ENCODE measurements at places on chromosomes 4 and X.

DNA sequence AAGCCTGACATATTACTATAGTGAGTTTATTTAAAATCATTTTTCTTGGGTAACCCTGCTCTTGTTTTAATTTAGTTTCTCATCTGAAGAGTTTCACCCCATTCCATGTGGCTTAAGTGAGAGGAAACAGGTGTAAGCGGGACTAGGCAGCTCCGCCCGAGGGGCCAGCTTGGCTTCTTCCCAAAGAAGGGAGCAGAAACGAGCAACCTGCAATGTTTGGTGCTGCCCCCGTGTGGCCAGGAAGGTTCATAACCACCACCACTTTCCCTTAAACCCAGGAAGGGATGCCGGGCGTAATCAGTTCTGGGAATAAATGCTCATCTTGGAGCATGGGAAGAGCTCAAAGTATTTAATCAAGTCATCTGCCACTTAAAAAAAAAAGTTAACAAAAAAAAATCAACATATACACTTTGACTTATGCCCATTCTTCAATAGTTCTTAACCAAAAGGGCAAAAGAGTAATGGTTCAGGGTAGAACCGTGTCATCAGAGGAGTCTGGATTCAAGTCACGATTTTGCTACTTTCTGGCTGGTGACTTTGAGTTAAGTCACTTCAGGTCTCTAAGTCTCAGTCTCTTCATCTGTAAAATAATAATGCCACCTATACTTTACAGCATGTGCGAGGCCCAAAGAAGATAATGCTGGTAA lies 147.9 kb downstream of the NSUN7 start:
- peak; percentile 31 for DNase-seq

- DNase-seq, result no peak
Observed at GRCh38 chr4:25818876-25819275, 43.9 kb downstream of the SEL1L3 start.

DNA sequence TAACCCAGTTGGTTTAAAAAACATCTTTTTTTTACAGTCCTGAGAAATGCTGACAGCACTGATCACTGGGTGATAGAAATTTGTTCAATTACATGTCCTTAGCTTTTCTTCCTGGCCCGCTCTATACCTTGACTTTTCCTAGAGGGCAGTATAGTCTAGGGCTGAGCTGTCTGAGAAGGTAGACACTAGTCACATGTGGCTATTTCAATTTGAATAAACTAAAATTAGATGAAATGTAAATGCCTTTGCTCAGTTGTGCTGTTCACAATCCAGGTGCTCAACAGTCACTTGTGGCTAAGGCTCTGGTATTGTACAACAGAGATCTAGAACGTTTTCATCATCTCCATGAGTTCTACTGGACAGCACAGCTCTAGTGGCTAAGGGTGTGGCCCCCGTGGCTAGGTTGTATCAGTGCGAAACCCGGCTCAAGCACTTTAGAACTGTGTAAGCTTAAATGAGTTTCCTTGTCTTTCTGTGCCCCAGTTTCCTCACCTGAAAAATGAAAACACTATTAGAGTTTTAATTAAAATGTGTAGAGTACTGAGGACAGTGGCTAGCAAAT lies 111.6 kb upstream of the WDR17 start:
- no peak for DNase-seq

GRCh38 chrX:12974796-12975669 lies at the start of gene TMSB4X:
Gene TMSB4X (plus strand): TSS chrX:12975110.
- DNase-seq, result peak; percentile 75

DNA sequence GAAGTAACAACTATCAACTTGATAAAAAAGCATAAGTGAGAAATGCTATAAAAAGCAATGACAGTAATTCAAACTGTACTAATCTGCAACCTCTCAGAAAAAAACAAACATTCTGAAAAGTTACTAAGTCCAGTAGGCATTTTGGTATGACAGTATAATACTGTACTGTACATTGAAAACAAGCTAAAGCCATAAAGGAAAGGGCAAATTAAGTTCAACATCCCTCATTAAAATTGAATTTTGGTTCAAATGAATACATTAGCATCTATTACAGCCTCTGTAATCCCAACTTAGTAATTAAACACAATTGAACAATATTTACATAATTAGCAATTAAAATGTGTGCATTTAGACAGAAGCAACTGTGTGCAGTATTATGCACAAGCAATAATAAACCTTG lies 53.7 kb downstream of the C4orf46 start:
- no peak for DNase-seq

- DNase-seq, result no peak
Observed at GRCh38 chrX:123215397-123216089, 31.5 kb downstream of the GRIA3 start.

DNA sequence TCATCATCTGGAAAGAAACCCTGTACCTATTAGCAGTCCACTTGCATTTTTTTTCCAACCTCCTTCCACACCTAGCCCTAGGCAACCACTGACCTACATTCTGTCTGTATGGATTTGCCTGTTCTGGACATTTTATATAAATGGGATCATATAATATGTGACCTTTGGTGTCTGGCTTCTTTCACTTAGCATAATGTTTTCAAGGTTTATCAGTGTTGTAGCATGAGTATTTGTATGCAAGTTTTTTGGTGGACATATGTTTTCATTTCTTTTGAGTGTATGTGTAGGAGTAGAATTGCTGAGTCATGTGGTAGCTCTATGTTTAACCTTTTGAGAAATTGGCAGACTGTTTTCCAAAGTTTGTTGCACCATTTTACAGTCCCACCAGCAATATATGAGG lies 198.6 kb downstream of the CEP135 start:
- no peak for DNase-seq

Measured in stimulated activated CD8-positive, alpha-beta memory T cell treated with anti-CD3 and anti-CD28 coated beads, Interleukin-4, amount 100 ng/mL, for 1 hour (primary cell).